ENCODE measurements at places on chromosomes 7 and 10.

- DNase-seq: no peak
These were observed 168.5 kb downstream of the CFTR start for GRCh38 chr7:117648203-117648866.

DNA sequence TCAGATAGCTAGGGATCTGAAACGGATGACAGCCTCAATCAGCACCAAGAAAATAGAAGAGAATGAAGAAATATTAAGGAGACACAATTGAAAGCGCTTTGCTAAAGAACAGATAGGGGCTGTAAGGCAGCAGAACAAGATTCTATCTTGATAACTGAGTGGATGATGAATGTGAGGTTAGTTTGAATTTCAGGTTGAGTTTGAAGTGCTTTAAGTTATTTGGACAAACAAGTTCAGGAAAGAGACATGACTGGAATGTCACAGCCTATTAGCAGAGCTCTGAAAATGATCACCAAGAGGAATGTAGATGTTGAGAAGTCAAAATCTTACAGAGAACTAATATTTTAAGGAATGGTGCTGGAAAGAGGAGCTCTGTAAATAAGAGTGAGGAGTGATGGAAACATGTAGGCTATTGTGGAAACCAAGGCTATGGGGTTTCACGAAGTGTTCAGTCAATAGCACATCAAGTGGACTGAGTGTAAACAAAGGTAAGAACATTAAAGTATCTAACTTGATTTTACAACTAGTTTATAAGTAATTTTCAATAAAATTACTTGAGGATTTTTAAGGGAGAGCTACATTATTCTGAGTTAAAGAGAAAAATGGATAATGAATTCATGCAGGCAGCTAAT lies 61.6 kb downstream of the MEST start:
- DNase-seq: no peak

DNA sequence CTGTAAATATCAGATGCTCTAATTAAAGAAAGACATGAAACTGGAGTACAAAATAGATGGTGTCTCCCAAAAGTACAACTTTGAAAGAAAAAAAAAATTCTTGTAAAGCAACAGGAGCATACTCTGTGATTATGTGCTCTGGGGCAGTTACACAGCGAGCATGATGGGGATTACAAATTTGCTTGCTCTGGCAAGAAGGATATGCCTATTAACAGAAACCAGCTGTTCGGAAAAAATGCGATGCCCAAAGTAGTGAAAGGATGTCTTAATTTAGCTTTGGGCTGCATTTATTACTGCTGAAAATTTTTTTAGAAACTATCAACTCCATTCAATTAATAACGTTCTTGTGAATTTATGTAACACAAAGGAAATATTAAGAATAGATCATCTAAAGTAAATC lies 256.9 kb upstream of the TPK1 start:
- DNase-seq: no peak

DNA sequence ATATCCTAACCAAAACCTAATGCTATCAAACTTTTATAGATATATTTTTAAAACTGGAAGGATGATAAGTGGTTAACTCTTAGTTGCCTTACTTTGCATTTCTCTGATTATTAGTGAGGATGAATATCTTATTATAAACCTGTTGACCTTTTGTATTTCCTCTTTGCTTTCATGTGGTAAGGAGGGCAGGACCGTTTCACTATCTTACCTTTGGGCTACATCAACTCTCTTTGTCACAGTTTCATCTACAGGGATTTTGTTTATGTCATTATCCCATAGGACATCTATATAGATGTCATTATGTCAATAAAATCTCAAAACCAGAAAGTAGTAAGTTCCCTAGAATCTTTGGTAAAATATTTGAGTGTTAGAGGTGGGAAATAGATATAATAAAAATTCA lies 219.3 kb downstream of the THSD7A start:
- DNase-seq: no peak

- DNase-seq: no peak
These were observed 919.8 kb downstream of the GRID1 start for GRCh38 chr10:85446827-85447226.

DNA sequence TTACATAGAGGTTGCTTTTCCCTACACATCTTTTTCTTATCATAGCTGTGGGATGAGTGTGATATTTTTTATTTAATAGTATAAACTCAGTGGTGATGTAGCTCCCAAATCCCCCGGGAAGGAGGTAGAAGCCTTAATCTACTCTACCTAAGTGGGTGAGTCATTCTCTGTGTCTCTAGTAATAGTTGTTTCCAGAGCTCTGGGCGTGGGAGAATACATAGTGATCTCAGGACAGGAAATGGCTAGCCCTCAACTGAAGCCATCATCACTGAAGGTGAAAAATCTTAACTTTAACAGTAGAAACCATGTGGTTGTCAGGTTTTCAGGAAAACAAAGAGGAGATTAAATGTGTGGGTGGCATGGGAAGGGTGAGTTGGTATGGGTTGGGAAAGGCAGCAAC lies 278.4 kb downstream of the ANKRD30A start:
- DNase-seq: no peak

DNA sequence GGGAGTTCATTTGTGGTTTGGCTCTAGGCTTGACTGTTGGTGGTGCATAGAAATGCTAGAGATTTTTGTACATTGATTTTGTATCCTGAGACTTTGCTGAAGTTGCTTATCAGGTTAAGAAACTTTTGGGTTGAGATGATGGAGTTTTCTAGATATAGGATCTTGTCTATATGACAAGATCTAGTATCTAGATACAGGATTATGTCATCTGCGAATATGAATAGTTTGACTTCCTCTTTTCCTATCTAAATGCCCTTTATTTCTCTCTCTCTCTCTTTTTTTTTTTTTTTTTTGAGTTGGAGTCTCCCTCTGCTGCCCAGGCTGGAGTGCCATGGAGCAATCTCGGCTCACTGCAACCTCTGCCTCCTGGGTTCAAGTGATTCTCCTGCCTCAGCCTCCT lies 62.9 kb downstream of the MGAM2 start:
- no peak for DNase-seq

DNA sequence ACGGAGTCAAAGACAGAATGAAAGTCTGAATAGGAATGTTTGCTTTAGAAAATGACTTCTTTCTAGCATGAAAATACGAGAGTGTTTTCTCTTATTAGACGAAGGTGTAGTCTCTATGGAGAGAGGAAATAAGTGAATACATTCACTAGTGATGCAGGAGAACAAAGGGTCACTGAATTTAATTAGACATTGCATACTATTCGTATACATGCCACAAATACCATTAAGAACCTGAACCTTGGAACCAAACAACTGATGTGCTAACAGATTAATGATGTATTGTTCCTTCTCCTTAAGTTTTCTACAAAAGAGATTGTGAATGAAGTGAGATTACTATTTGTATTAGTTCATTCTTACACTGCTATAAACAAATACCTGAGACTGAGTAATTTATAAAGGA lies 10.3 kb downstream of the THAP5 start:
- DNase-seq: no peak

- no peak for DNase-seq
These were observed 3.0 kb downstream of the PCLO start for GRCh38 chr7:83159731-83160130.

DNA sequence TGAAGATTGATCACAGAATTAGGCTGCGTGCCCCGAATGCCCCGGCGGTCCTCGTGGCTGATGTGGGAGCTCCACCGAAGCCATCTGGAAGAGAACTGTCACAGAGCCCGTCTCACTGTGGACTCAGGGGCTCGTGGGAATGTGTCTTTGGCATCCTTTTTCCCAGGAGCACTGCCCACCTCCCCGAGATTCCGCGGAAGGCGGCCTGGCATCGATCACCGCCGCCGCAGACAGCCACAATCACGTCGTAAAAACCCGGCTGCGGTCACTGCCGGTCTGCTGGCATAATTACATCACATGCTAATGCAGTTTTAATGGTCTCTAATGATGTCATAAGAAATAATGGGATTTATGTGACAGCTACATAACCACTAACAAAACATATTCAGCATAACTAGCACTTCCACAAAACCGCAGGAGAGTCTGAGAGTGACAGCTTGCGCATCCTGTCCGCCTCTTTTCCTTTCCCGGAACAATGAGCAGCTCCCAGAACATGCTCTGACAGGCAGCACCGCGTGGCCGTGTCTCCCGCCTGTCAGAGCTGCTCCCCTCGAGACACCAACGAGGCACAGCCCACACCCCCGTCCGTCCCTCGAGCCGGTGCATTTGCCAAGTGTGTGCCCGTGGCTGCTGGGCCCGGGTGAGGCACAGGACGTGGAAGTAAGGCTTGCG lies 490.0 kb downstream of the PTPRN2 start:
- no peak for DNase-seq

DNA sequence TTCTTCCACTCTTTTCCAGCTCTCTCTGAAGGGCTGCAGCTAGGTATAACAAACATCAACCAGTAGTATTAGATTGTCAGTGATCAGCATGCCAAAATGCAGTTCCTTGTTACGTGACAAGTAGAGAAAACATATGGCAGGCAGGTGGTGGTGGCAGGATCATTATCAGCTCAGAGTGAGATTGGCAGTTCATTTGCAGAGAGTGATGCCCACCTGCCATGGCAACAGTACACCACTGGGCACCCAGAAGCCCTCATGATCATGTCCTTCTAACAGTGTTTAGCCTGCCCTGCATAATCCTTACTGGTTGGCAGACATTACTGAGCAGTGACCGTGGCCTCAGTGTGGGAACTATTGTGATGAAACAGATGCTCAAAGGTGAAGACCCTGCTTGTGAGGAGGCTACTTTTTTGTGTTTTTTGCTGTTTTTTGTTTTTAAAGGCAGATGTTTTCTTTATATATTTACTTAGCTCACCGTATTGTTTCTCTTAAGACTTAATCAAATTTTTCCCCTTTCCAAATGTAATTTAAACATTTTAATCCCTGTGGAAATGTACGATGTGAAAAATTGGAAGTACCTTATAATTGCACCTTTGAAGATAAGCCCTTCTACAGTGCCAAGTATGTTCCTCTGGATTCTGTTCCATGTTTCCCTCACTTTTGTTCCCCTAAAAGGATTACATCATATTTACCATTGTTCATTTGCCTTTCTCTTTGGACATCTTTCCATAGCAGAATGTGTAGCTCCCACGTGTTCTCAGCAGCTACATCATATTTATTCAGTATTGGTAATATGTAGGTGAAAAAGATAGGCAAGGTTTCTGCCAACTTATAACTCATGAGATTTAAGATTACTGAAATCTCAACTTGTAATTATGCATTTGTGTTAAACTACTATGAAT lies 179.6 kb downstream of the SND1 start:
- no peak for DNase-seq

DNA sequence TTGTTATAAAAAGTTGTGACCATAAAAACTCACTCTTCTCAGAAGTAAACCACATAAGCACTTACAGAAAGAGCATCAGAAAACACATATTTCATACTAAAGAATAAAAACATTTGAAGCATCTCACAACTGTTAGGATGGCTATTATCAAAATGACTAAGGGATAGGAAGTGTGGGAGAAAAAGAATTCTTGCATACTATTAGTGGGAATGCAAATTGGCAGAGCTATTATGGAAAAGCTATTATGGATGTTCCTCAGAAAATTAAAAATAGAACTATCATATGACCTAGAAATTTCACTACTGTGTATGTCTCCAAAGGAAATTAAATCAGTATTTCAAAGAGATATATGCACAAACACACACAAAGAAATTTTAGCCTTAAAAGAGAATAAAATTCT lies 25.2 kb upstream of the POT1 start:
- no peak for DNase-seq

Measured in GDM1 (cell line).